ENCODE measurements at places on chromosomes 12 and 14. TPM values are rescaled to one million over a fixed set of nuclear protein-coding genes. Genes with fewer than 3 reads are reported as not detected.

- no peak for DNase-seq
Observed at GRCh38 chr12:130705178-130705822, 10.8 kb downstream of the RIMBP2 start.

CCDC60 gene
- not detected for total RNA-seq

ERBB3 gene
- 39.7 TPM for total RNA-seq

NRL gene
- total RNA-seq: 0.66 TPM

ASPG gene
- total RNA-seq: not detected

FGF6 gene
- not detected for total RNA-seq

AMHR2 gene
- total RNA-seq: not detected

Data from HCT116 (cell line).